ENCODE measurements at places on chromosomes 16 and 17.

- no peak for DNase-seq
Observed at GRCh38 chr17:41404024-41404671, 6.7 kb upstream of the KRT31 start.

DNA sequence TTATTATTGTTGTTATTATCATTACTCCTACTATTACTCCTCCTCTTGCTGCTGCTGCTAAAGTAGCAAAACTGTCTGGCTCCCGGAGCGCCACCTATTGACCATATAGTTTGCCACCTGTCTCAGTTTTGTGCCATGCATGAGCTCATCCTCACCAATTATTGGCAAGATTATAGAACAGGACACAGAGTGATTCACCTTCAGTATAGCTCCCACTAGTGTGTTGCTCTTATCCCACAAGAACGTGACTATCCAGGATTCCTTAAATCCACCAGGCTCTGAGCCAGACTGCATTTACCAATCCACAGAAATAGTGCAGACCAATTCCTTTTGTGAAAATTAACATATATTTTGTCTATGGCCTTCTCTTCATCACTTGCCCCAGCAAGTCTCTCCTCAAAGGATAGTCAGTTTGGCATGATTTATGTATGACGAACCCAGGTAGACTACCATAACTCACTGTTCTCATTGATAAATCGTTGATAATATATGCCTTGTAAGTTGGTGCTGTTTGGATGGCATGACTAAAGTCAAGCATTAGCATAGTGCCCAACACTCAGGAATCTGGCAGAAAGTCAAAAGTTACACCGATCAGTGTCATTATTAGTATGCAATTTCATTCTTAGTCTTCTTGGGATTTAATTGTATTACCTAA is 405.5 kb upstream of the HSBP1 start:
- no peak for DNase-seq

GRCh38 chr16:67658849-67659674 is 998 bp downstream of the ACD start:
- no peak for DNase-seq

DNA sequence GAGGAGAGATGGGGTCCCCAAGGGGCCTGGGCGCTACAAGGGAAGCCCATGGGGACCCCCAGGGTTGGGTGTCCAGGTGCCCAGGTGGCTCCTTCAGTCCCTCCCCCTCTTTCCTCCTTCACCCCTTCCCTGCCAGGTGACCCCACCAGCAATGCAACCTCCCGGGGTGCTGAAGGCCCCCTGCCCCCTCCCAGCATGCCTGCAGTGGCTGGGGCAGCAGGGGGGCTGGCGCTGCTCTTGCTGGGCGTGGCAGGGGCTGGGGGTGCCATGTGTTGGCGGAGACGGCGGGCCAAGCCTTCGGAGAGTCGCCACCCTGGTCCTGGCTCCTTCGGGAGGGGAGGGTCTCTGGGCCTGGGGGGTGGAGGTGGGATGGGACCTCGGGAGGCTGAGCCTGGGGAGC is 4.0 kb downstream of the EFNB3 start:
- no peak for DNase-seq

- no peak for DNase-seq
Observed at GRCh38 chr17:74002241-74002640, 201.2 kb upstream of the RPL38 start.
